ENCODE measurements at places on chromosomes 13 and 19. TPM values are rescaled to one million over a fixed set of nuclear protein-coding genes. Genes with fewer than 3 reads are reported as not detected.

The PNMA8C gene
- not detected for total RNA-seq

The ADM5 gene
- total RNA-seq = 0.13 TPM

The NCLN gene
- total RNA-seq = 41.6 TPM

The ATP8A2 gene
- not detected for total RNA-seq

The CEACAM4 gene
- not detected for total RNA-seq

The TMTC4 gene
- total RNA-seq = 17.1 TPM

The EBI3 gene
- total RNA-seq = not detected

The B3GLCT gene
- total RNA-seq = 4.1 TPM

The FFAR3 gene
- not detected for total RNA-seq

DNA sequence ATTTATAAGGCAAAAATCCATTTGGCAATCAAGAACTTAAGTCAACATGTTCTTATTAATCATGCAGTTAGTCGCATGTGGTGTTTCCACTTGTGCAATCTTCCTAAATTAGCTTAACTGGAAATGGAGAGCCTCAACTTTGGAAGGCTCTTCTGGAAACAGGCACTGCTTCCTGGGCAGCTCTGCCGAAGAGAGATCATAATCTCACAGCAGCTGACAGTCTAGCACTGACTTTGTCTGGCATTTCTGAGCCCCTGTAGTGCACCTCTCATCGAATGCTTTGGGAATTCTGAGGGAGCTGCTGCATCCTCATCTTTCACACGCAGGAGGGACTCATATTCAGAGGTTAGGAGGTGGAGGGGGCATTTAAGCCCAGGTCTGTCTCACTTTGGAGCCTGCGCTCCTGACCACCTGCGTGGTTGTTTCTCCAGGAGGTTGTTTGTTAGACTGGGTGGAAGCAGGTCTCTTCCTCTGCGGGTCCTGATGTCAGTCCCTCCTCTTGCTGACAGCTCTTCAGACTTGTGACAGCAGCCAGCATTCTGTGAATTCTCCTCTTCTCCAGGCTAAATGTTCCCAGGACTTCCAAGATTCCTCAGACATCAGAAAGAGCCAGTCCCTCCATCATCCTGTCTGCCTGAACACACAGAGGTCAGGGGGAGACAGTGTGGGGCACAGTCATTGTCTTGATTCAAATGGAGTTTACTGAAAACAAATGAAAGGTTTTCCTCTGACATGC, 100.4 kb upstream of the GJB6 start:
- DNase-seq = peak; percentile 74

GRCh38 chr19:33273881-33274662, 28.3 kb downstream of the CEBPA start:
- peak; percentile 79 for DNase-seq

GRCh38 chr13:113801289-113801961, 42.4 kb downstream of the TMEM255B start:
- no peak for DNase-seq

- DNase-seq = peak; percentile 54
Observed at GRCh38 chr19:57888107-57888559, 704 bp downstream of the ZNF814 start.

GRCh38 chr13:74867460-74867859, 614.5 kb downstream of the TBC1D4 start:
- DNase-seq = peak; percentile 90

- no peak for DNase-seq
Observed at GRCh38 chr13:72198967-72199560, 332.1 kb upstream of the DACH1 start.

GRCh38 chr13:71460211-71460610, 406.8 kb downstream of the DACH1 start:
- DNase-seq = peak; percentile 18

DNA sequence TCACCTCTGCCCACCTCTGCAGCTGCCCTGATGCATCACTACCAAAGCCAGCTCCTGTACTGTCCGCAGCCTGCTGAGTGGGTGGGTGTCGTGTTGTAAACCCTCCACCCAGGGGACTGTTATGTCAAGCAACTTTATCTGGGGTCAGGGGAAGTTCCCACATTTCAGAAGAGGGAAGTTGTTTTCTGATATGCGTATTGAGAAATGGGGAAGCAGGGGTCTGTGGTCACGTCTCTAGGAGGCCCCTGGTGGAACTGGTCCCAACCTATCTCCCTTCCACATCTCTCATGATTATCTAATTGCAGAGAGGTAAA, 31.2 kb downstream of the CLEC17A start:
- no peak for DNase-seq

DNA sequence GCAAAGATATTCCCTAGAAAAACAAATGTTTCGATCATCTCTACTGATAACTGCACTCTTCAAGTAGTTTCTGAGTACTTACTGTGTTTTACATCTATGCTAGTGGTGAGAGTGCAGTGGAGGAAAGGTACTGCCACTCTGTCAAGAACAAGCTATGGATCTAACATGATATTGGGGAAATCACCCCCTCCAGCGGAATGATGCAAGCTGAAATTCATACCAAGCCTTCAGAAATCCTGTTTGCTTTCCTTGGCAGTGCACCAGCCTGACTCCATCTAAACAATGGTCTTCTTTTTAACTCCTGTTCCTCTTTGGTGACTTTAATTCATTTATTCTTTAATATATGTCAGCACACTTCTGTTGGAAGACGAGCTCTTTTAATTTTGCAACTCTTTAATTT, 238.0 kb downstream of the PCDH9 start:
- peak; percentile 67 for DNase-seq

- DNase-seq = no peak
Observed at GRCh38 chr13:25080773-25081172, 15.2 kb upstream of the PABPC3 start.

DNA sequence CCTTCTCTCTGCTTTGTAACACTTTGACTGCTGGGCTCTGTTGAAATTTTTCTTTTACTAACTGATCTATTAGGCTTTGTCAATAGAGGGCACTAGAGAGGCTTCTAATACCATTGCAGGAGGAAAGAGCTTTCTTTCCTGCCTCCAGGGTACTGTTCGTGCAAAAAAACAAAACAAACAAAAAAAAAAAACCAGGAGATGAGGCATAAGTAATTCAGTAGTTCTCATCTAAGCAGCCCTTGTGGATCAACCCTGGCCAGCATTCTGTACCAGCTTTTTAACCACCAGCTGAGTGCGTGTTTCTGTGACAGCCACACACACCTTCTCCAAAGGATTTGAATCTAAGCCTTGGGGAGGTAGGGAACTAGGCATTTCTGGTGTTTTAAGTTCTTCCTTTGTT, 1707.6 kb upstream of the SLC10A2 start:
- DNase-seq = peak; percentile 72

DNA sequence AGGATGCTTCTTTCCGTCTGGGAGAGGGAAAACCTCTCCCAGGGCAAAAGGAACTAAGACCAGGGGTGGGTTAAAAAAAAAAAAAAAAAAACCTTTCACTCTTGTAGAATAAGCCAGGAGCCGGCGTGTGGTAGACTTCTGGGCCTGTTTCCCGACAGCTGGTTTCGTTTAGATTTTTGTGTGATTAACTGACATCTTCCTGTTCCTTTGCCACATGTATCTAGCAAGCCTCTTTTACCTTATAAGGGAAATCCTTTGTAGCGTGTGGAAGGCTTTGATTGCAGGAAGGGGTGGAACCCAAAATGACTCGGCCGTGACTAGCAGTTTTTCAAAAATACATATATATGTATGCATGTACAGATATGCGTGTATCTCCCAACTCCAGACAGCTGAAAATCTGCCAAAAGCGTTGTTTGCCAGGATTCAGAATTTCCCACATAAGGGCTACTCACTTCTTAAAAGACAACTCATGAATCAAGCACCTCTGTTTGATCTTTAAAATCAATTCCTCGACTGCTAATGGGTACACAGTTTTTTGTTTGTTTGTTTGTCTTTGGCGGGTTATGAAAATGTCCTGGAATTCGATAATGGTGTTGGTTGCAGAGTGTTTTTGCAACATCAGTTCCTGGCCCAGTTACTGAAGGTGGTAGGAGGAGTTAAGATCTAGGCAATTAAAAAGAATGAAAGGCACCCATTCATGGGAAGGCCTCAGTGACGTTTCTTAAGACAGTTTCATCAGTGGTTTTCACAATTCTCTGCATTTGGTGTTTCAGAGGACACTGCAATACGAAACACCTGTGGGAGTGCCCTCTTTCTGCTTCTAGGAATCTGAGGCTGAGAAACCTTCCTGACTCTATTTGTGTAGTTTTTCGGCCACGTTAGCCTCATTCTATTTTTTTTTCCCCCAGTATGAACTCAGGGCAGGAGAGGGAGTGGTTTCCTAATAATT, 2.7 kb downstream of the TPM4 start:
- peak; percentile 94 for DNase-seq

GRCh38 chr19:38949580-38950367, 19.0 kb downstream of the MRPS12 start:
- DNase-seq = peak; percentile 55

DNA sequence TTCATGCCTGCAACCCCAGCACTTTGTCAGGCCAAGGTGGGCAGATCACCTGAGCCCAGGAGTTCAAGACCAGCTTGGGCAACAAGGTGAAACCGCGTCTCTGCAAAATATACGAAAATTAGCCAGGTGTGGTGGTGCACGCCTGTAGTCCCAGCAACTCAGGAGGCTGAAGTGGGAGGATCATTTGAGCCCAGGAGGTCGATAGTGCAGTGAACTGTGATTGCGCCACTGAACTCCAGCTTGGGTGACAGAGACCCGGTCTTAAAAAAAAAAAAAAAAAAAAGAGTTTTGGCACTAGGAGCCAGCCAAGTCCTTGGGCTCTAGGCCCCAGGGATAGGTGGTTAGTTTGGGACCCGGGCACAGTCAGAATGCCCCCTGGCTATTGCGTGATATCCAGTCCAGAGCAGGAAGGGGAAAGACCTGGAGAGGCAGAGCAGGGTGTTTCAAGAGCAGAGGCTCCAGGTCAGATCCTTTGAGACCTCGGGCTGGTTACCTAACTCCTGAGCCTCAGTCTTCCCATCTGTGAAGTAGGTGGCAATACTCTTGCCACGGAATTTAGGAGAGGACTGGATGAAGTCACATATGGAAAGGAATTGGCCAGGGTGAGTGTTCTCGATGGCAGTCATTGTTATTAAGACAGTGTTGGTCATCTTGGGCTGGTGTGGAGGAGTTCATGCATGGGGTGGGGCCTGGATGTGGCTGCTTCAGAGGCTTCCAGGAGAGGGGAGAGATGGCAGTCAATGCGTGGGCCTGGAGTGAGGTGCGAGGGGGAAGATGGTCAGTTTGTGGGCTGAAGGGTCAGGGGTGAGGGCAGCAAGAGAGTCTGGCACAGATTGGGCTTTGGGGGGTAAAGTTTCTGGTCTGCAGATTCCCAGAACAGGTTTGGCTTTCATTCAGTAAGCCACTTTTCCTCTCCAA, 2.8 kb downstream of the PPP1R37 start:
- no peak for DNase-seq

- no peak for DNase-seq
Observed at GRCh38 chr13:38167164-38167822, 182.4 kb upstream of the UFM1 start.

DNA sequence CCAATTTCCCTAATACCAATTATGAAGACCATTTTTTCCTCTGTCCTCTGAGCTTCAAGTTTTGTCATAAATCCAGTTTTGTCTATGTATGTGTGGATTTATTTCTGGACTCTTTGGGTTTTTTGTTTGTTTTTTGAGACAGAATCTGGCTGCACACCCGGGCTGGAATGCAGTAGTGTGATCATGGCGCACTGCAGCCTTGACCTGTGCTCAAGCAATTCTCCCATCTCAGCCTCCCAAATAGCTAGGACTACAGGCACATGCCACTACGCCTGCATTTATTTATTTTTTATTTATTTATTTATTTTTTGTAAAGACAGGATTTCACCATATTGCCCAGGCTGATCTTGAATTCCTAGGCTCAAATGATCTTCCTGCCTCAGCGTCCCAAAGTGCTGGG, 45.3 kb upstream of the GTF3A start:
- DNase-seq = no peak

DNA sequence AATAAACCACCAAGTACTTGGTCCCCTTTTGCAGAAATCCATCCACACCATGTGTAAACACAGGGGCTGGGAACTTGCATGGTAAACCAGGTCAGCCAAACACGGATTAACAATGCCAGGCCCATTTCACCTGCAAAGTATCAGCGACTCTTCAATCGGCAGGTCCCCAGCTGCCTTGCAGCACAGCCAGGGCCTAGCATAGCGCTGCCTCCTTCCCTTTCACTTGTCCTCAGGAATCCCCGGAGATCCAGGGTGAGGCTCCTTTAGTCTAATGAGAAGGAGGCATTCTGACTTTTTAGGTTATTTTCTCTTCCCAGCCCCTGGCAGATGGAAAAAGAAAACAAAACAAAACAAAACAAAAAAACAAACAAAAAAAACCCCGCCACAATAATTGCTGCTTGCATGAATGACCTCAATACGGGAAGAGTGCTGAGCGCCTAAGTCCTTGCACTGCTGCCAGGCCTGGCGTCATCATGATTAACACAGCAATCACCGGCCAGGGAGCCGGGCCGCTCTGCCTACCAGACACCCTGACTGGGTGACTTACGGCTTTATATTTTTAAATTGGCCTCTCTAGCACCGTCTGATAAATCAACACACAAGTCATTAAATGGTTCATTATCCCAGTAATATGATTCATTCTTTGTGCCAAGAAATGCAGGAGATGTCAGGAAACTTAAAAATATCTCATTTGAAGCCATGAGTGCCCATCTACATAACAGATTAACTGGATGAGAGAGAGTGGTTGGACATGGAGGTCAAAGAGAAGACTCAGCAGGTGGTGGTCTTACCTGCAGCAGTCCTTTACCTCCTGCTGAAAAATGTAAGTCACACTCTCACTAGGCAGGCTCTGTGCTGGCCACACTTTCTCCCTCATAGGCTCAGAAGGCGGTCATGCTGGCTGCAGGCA, 692.7 kb downstream of the UQCRFS1 start:
- no peak for DNase-seq

GRCh38 chr13:65914716-65915115, 1315.4 kb downstream of the PCDH9 start:
- peak; percentile 45 for DNase-seq

GRCh38 chr13:30147421-30147820, 159.9 kb downstream of the KATNAL1 start:
- DNase-seq = no peak

DNA sequence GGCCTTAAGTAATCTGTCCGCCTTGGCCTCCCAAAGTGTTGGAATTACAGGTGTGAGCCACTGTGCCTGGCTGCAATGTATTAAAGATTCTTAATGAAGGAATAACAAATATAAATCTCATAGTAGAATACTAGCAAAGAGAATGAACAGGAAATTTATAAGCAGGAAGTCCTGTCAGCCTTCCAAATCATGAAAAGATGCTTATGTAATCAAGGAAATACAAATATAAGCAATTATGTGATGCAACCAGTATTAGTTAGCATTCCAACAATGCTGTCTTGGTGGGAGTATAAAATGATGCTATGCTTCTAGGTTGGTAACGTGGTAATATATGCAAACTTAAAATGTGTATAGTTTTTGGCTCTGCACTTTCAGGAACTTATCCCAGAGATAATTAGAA, 133.8 kb downstream of the PDS5B start:
- peak; percentile 58 for DNase-seq

GRCh38 chr19:30074096-30074495, 132.1 kb downstream of the URI1 start:
- no peak for DNase-seq

GRCh38 chr13:38981096-38981495, 9.5 kb downstream of the STOML3 start:
- no peak for DNase-seq
